PC-3 (cell line): ENCODE measurements at places on chromosomes 4 and X. TPM values are rescaled to one million over a fixed set of nuclear protein-coding genes. Genes with fewer than 3 reads are reported as not detected.

- no peaks in the 10 kb centered on the region for H3K36me3 ChIP-seq
- no peak for DNase-seq
- H3K27me3 ChIP-seq = peaks cover 8% of the 10 kb centered on the region
- H3K4me3 ChIP-seq = no peak overlapping the region
- no peak overlapping the region for H3K27ac ChIP-seq
These were observed 466.8 kb upstream of the FAM241A start for GRCh38 chr4:111678479-111678878.

DNA sequence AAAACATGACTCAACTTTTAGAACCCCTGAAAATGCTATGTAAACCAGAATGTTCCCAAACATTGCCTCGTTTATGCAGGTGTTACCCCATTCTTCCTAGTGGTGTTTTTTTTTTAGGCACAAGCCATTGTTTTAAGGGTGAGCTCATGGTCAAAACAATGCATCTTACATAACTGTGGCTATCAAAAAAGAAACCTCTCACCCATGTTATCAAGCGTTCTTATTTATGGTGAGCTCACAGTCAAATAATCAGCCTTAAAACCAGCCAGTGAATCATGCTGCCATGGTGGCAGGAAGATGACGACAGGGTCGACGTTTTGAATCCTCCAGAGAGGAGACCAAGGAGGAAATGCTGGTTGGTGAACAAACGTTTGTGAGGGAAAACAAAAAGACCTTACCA is 195.2 kb downstream of the KDR start:
- H3K27me3 ChIP-seq = no peaks in the 10 kb centered on the region; the same call in 1 of the 2 replicates
- H3K4me3 ChIP-seq = no peak overlapping the region
- H3K36me3 ChIP-seq = no peaks in the 10 kb centered on the region

GRCh38 chr4:33746979-33747378 is 2497.3 kb downstream of the ARAP2 start:
- no peaks in the 10 kb centered on the region for H3K4me1 ChIP-seq
- H3K27ac ChIP-seq = no peak overlapping the region
- no peak for DNase-seq
- H3K36me3 ChIP-seq = no peaks in the 10 kb centered on the region
- H3K4me3 ChIP-seq = no peak overlapping the region

ATOH1 gene
- total RNA-seq = not detected in 2 replicates

DNA sequence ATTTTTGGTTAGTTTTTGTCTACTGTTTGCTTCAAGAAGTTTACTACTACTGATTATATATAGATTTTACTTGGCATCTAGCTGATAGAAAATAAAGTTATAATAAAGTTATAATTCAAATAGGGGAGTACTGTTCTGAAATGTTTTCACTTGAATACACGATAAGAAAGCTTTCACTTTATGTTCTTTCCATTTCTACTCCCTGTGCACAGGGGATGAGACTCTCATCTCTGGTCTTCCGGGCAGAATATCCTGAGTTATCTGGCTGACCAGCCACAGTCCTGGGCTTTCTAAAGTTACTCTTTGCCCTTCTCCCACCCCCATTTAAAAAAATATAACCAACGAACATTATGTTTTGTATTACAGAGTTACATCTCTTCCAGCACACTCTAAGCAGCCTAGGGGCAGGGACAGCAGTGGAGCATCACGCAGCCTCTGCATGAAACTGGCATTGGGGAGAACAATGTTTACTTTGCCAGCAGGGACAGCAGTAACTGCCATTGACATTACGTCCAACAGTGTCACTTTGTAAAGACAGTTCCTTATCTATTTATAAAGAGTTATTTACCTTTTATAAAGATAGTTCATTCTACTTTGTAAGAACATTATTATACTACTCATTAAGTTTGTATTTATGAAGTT is 64.3 kb downstream of the METTL14 start:
- H3K27me3 ChIP-seq = no peaks in the 10 kb centered on the region
- H3K27ac ChIP-seq = no peak overlapping the region
- H3K4me1 ChIP-seq = no peaks in the 10 kb centered on the region
- no peak overlapping the region for H3K4me3 ChIP-seq
- H3K36me3 ChIP-seq = peaks cover 17% of the 10 kb centered on the region; the same call in 1 of the 2 replicates
- no peak for DNase-seq

SYTL4 gene
- 2.7 and 3.2 TPM in 2 replicates for total RNA-seq

DNA sequence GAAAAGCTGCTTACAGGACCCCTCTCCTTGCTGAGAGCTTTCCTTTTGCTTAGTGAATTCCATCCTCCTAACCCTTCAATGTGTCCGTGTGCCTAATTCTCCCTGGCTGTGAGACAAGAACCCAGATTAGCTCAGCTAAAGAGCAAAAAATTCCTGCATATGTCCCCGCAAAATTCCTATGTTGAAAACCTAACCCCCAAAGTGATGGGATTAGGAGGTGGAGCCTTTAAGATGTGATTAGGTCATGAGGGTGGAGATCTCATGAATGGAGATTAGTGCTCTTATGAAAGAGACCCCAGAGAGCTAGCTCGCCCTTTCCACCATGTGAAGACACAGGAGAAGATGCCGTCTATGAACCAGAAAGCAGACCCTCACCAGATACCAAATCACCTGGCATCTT is 503.0 kb upstream of the DIAPH2 start:
- H3K4me1 ChIP-seq = no peaks in the 10 kb centered on the region
- no peak overlapping the region for H3K4me3 ChIP-seq
- no peak for DNase-seq
- H3K36me3 ChIP-seq = no peaks in the 10 kb centered on the region

H2BW2 gene
- not detected in 2 replicates for total RNA-seq

DNA sequence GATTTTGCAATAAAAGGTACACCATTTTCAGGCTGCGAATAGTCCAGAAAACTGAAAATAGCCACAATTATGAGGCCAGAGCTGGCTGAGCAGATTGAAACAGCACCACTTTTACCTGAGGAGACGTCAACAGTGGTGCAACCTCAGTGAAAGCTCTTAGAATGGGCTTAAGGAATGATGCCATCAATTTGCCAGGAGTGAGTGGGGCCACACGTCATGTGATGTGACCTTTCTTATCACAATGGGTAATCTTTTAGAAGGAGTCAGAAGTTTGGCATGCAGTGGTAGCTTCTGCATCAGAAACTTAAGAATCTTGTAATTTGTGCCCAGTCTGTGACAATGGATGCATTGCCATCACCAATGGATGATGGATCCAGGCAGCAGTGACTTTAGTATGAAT is 27.6 kb downstream of the ZNF81 start:
- DNase-seq = no peak
- H3K27ac ChIP-seq = no peak overlapping the region
- no peaks in the 10 kb centered on the region for H3K4me1 ChIP-seq
- no peaks in the 10 kb centered on the region for H3K27me3 ChIP-seq
- peaks cover 3% of the 10 kb centered on the region for H3K36me3 ChIP-seq

MAPK10 gene
- 0.44 TPM in 1 of 2 replicates, not detected in the other for total RNA-seq

DNA sequence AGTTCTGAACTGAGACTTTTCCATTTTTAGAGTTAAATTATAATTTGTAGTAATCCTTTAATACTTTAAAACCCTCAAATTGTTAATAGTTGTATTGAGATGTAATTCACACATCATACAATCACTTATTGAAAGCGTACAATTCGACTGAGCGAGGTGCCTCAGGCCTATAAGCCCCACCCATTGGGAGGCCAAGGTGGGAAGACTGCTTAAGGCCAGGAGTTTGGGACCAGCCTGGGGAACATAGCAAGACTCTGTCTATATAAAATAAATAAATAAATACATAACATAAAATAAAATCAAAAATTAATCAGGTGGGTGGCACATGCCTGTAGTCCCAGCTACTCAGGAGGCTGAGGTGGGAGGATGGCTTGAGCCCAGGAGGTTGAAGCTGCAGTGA is 70.3 kb downstream of the RWDD4 start:
- no peaks in the 10 kb centered on the region for H3K4me1 ChIP-seq
- no peaks in the 10 kb centered on the region for H3K27me3 ChIP-seq
- H3K36me3 ChIP-seq = no peaks in the 10 kb centered on the region
- no peak overlapping the region for H3K4me3 ChIP-seq
- no peak for DNase-seq

- no peak overlapping the region for H3K27ac ChIP-seq
- H3K4me1 ChIP-seq = no peaks in the 10 kb centered on the region
- H3K4me3 ChIP-seq = no peak overlapping the region
- no peaks in the 10 kb centered on the region for H3K27me3 ChIP-seq
- no peak for DNase-seq
These were observed 187.0 kb downstream of the UGT8 start for GRCh38 chr4:114785570-114785969.

GRCh38 chrX:125131164-125131563 is 188.5 kb upstream of the TEX13C start:
- DNase-seq = peak; percentile 50
- no peak overlapping the region for H3K27ac ChIP-seq
- H3K36me3 ChIP-seq = no peaks in the 10 kb centered on the region
- no peaks in the 10 kb centered on the region for H3K27me3 ChIP-seq
- no peak overlapping the region for H3K4me3 ChIP-seq

SLC9A6 gene
- 13.4 and 14.4 TPM in 2 replicates for total RNA-seq

GRCh38 chr4:37040816-37041215 is 203.7 kb upstream of the NWD2 start:
- H3K36me3 ChIP-seq = no peaks in the 10 kb centered on the region
- H3K27ac ChIP-seq = no peak overlapping the region
- no peak for DNase-seq
- no peak overlapping the region for H3K4me3 ChIP-seq

BRS3 gene
- total RNA-seq = not detected in 2 replicates

DNA sequence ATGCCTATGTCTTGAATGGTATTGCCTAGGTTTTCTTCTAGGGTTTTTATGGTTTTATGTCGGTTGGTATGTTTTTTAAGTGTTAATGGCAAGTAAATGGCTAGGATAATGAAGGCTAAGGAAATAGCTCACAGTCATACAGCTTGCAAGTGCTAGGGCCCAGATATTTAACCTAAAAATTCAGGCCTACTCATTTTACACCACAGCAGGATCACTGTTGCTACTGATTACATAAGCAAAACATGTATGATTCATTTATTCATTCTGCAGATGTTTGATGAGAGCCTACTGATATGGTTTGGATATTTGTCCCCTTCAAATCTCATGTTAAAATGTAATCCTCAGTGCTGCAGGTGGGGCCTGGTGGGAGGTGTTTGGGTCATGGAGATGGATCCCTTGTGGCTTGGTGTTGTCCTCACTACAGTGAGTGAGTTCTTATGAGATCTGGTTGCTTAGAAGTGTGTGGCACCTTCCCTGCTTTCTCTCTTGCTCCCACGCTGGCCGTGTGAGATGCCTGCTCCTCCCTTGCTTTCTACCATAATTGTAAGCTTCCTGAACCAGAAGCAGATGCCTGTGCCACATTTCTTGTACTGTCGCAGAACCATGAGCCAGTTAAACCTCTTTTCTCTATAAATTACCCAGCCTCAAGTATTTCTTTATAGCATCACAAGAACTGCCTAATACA is 175.5 kb downstream of the MAPK10 start:
- no peak overlapping the region for H3K4me3 ChIP-seq
- no peak for DNase-seq
- no peaks in the 10 kb centered on the region for H3K36me3 ChIP-seq
- no peaks in the 10 kb centered on the region for H3K4me1 ChIP-seq

DNA sequence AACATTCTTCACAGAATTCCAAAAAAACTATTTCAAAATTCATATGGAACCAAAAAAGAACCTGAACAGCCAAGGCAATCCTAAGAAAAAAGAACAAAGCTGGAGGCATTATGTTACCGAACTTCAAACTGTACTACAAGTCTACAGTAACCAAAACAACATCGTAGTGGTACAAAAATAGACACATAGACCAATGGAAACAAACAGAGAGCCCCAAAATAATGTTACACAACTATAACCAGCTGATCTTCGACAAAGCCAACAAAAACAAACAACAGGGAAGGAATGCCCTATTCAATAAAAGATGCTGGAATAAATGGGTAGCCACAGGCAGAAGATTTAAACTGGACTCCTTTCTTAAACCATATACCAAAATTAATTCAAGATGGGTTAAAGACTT is 1189.6 kb downstream of the PCDH18 start:
- H3K36me3 ChIP-seq = no peaks in the 10 kb centered on the region
- no peaks in the 10 kb centered on the region for H3K4me1 ChIP-seq
- no peak for DNase-seq
- H3K27ac ChIP-seq = no peak overlapping the region
- H3K27me3 ChIP-seq = no peaks in the 10 kb centered on the region

GRCh38 chr4:44726038-44726871 is at the start of gene GNPDA2:
Gene GNPDA2, minus strand, starts transcription at chr4:44726556. Its CDS starts 4,349 bp downstream, at chr4:44722207.
- H3K27me3 ChIP-seq = no peaks in the 10 kb centered on the region
- peaks cover 12% of the 10 kb centered on the region for H3K4me1 ChIP-seq
- DNase-seq = peak; percentile 85
- H3K36me3 ChIP-seq = no peaks in the 10 kb centered on the region
- H3K4me3 ChIP-seq = peak within 1 kb of the TSS; percentile 79

GLUD2 gene
- total RNA-seq = 0.29 and 0.40 TPM in 2 replicates

TGIF2LX gene
- total RNA-seq = not detected in 2 replicates

DNA sequence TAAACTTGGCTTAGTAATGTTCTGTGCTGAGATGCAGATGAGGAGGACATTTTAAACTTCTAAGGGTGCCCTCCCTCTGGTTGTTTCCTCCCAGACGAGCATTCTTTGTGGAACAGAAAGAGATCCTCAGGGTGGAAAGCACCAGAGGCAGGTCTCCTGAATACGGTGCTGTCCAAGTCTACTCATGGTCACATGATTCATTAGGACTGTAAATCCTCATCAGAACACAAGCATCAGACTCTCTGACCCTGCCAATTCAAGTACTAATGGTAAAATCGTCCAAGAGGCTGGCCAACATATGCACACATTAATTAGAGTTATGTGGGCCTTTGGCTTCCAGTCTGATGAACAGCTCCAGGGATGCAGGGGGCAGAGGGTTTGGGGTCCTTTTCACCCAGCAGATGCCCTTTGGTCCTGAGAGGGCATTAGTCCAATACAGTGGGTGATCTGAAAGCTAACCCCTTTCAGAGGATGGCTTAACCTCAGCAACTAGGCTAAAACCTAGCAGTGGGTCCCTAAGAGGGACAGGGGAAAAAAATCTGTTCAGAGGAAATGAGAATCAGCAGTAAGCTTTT is 18.2 kb downstream of the HAND2 start:
- H3K4me1 ChIP-seq = no peaks in the 10 kb centered on the region
- H3K36me3 ChIP-seq = no peaks in the 10 kb centered on the region
- H3K4me3 ChIP-seq = no peak overlapping the region
- DNase-seq = no peak
- H3K27ac ChIP-seq = no peak overlapping the region

TLR6 gene
- total RNA-seq = 0.92 and 1.2 TPM in 2 replicates

DNA sequence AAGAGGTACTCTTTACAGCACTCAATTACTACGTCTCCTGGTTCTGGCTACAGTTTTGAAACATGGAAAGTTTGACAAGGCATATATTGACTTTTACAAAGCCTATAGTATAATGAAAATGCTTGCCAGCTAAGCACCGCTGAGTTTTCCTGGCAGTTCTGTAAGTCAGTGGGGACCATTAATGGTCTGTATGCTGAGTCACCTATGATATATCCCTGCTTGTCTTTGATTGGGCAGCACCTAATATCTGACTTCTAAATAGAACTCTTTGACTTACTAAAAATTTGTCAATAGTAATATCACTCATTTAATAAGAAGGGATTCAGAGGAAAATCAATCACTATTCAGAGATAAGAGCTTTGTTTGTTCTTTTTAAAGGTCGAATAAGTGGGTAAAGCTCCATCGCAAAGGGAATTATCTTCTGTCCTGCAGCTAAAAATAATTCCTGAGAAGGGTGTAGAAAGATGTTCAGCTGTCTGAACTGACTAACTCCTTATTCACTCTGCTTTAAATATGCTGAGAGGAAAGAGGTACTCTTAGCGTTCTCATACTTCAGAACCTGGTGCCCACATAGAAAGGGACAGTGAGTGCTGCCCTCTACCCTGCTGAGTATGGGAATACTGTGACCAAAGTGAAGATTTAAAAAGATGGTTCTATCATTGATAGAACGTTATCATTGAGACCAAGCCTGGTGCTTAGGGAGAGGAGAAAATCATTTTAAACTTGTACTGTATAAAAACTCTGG is 959 bp downstream of the SMPX start:
- H3K27me3 ChIP-seq = no peaks in the 10 kb centered on the region
- peaks cover 9% of the 10 kb centered on the region for H3K4me1 ChIP-seq
- H3K27ac ChIP-seq = no peak overlapping the region
- H3K36me3 ChIP-seq = no peaks in the 10 kb centered on the region

PGRMC2 gene
- total RNA-seq = 11.4 and 16.8 TPM in 2 replicates
